ENCODE measurements at places on chromosomes 13 and 19. TPM values are rescaled to one million over a fixed set of nuclear protein-coding genes. Genes with fewer than 3 reads are reported as not detected.

IRF2BP1 gene
- total RNA-seq, result 30.3 TPM

SKA3 gene
- total RNA-seq, result 45.7 TPM

CCDC194 gene
- total RNA-seq, result 0.37 TPM

SIGLEC14 gene
- total RNA-seq, result not detected

GRAMD1A gene
- 389 TPM for total RNA-seq

PEG3 gene
- total RNA-seq, result 0.27 TPM

NLRP5 gene
- total RNA-seq, result not detected

PNMA8C gene
- 1.2 TPM for total RNA-seq

GJB6 gene
- total RNA-seq, result not detected

ZNF285 gene
- 2.6 TPM for total RNA-seq

ZNF99 gene
- total RNA-seq, result 0.05 TPM

TBXA2R gene
- total RNA-seq, result 1.3 TPM

NKPD1 gene
- total RNA-seq, result 0.76 TPM

RDH8 gene
- not detected for total RNA-seq

FGF9 gene
- 0.25 TPM for total RNA-seq

CCDC169 gene
- total RNA-seq, result 41.8 TPM

MBD3L3 gene
- not detected for total RNA-seq

TPRX1 gene
- not detected for total RNA-seq

GRIN3B gene
- total RNA-seq, result 1.9 TPM
